ENCODE measurements at places on chromosomes 5 and 9.

GRCh38 chr5:63439537-63439936 lies 522.7 kb downstream of the HTR1A start:
- DNase-seq, result peak; percentile 46

DNA sequence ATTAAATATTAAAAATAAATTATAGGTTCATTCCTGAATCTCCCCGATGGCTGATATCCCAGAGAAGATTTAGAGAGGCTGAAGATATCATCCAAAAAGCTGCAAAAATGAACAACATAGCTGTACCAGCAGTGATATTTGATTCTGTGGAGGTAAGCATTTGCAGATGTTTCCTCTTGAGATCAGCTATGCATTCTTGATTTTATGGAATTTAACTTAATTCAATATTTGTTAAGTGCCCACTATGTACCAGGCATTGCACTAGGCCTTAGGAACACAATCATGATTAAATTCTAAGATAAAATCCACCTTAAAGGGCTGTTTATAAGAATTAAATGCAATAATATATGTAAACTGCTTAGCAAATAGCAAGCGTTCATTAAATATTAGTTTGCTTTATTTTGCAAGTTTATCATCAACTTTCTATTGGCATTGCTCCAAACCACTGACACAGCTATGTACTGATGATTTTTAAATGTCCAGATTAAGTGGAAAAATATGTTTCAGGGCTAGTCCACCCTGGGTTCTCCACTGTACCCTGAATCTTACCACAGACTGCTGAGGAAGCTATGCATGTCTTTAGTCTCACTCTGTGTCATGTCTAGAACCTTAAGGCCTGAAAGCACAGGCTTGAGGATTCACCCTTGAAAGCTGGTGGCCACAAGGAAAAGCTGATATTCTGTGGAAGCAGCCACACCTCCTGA lies 33.2 kb downstream of the SLC22A4 start:
- DNase-seq, result no peak

DNA sequence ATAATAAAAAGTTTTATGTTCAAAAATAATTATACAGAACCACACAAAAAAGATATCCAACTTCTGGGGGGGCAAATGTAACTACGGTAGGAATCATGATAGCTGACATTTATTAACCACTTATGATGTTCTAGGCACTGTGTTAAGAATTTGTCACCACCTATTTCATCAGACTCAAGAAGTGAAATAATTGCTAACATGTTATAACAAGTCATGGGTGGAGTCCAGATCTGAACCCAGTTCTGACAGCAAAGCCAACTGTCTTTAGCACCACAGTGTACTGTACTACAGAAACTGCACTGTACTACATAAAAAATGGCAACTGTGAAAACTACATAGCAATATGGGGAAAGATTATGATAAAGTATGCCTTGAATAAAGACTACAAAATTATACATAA lies 3.0 kb upstream of the SAP30L start:
- DNase-seq, result no peak

GRCh38 chr9:36436909-36437308 lies 36.8 kb upstream of the RNF38 start:
- DNase-seq, result no peak

GRCh38 chr9:7844242-7844641 lies 44.7 kb upstream of the DMAC1 start:
- peak; percentile 78 for DNase-seq

GRCh38 chr9:99752417-99753109 lies 69.1 kb upstream of the NR4A3 start:
- DNase-seq, result no peak

DNA sequence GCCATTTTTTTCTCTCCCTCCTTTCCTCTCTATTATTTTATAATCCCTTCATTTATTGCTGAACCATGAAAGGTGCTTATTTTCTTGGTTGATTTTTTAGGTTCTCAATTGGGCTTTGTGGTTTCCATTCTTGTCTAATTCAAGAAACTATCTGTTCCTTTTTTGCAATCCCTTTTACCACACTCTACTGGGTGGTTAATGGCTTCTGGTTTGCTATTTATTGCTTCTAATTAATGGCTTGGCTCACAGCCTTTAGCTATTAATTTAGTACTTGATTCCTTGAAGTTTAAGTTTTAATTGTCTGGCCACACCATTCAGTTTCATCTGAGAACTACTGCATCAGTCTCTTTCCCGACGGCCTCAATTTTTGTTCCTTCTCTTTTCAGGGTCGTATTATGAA lies 5.6 kb downstream of the FRRS1L start:
- DNase-seq, result no peak

DNA sequence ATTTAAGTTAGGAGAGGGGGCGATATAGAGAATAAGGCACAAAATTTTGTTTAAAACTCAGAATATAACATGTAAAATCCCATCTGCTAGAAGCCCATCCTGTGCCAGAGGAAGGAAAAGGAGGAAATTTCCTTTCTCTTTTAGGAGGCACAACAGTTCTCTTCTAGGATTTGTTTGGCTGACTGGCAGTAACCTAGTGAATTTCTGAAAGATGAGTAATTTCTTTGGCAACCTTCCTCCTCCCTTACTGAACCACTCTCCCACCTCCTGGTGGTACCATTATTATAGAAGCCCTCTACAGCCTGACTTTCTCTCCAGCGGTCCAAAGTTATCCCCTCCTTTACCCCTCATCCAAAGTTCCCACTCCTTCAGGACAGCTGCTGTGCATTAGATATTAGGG lies 18.3 kb downstream of the MOCS2 start:
- DNase-seq, result peak; percentile 21

GRCh38 chr5:79255786-79256557 lies 20.0 kb downstream of the JMY start:
- DNase-seq, result peak; percentile 89

- peak; percentile 78 for DNase-seq
Observed at GRCh38 chr9:119289740-119290433, 79.3 kb downstream of the BRINP1 start.

DNA sequence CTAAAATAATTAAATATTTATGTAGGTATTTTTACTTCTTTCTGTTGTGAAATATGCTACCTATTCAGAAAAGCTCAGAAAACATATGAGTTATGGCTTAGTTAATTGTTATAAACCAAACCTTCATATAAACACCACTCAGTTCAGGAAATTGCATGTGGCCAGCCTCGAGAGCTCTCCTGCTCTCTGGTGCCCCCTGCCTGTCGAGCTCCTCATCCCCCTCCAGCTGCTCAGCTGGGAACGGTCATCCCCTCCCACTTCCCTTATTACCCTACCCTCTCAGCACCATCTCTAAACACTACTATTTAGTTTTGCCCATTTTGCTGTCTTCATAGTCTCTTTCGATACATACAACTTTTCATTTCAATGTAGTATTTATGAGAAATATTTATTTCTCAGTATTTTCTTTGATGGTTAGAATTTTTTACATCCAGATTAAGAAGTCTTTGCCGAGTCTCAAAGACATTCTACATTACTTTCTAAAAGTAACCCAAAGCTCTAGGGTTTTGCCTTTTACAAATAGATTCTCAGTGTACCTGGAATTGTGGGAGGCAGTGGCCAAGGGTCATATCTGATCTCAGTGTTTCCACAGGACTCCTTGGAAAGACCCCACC lies 51.2 kb upstream of the SEMA4D start:
- peak; percentile 66 for DNase-seq

DNA sequence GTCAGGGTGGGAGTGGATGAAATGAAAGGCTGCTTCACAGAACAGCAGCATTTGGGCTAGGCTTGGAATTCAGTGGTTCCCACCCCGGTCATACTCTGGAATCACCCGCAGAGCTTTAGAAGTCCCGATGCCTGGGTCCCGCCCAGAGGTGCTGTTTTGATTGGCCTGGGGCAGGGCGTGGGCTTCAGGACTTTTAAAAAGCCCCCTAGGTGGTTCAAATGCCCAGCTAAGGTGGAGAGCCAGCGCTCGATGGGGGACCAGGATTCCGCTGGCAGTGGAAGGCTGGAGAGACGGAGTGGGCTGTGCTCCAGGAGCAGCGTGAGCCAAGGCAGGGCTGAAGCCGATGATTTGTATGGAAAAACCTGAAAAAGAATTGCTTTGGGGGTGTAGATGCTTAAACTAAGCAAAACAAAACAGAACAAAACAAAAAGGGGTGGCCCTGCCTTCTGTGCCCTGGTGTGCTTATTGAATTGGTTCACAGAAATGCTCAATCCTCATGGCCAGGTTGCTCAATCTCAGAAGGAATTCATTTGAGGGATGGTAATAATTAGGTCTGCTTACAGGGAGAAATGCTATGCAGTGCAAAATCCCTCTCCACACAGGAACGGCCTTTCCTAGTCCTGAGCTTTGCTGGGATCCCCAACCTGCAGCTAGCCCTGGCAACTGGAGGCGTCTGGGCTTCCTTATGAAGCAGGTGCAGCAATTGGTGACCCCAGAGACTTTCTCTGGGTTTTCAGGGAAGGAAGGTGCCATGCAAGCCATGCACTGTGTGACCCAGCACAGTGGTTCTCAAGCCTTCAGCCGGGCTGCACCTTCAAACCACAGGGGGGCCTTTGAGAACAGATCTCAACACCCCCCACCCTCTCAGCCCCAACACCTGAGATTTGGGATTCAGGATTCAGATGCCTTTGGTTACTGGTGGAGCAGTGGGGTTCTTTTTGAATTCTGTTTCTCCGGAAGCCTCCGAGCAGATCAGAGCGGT lies 174.0 kb upstream of the ZNF618 start:
- no peak for DNase-seq

DNA sequence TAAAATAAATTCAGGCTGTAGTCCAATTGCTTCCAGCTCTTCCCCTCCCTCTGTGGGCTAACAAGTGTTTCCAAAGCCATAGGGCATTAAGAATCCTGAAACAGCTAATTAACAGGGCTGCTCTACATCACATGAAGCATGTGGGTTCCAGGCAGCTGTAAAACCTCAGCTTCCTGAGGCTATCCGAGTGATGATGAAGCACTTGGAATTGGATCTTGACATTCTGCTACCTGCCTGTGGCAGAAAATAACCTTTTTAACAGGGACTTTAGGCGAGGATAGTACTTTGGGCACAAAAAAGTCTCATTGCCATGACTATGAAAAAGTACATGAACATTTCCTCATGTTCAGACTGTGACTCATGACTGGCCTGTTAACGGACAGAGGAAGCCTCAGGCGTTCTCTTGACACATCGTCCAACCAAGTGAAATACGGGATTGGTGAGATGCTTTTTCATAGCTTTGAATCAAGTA lies 107.2 kb downstream of the PDE4D start:
- DNase-seq, result no peak

GRCh38 chr5:117769877-117770276 lies 1195.3 kb upstream of the SEMA6A start:
- no peak for DNase-seq

DNA sequence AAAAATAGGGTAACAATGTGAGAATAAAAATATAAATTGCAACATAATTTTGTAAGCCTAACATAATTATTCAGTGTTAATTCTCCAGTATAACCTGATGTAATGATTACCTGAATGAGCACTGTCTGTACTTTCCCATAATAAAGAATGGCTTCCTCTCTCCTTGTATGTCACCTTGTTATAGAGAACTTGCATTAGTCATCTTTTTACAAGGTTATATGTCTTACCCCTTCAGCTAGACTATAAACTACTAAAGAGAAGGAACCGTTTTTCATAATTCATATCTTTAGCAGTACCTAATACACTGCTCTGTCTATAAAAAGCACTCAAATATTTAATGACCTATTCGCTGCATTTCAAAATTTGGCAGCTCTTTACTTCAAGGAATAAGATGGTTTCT lies 19.8 kb downstream of the STRBP start:
- no peak for DNase-seq

DNA sequence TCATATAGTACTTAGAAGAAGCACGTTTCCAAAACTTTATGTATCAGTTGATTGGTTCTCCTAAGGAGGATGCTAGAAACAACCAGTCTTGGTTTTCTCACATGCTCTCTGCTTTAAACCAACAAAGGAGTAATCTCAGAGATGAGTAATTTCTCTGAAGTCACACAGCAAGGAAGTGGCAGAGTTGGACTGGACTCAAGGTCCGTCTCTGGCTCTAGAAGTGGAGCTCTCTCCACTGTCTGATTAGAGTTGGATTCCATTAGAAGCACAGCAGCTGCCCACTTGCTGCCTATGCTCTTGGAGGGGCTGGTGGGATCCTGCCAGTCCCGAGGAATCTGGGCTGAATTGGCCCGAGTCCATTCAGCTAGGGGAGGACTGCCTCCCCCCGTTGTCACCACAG lies 21.0 kb downstream of the RALGPS1 start:
- no peak for DNase-seq

DNA sequence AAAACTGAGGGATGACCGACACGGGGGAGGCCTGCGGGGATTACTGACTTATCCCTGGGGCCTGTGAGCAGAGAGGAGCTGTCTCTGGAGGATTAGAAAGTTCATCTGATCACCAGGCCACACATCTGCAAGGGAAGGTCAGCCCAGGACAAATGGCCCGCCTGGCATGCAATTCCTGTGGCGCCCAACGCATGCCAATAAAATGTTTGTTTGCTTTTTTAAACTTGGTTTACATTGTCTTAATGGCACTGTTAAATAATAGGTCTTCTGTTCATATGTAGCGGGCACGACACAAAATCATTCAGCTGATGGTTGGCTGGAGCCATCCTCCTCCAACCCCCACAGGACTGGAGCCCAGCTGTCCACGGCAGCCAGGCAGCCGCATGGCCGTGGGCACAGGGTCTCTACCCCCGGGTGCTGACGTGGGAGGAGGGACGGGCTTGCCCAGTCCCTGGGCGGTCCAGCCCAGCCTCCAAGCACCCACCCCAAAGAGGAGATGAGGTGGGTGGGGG lies 41.0 kb upstream of the SLC12A7 start:
- no peak for DNase-seq

DNA sequence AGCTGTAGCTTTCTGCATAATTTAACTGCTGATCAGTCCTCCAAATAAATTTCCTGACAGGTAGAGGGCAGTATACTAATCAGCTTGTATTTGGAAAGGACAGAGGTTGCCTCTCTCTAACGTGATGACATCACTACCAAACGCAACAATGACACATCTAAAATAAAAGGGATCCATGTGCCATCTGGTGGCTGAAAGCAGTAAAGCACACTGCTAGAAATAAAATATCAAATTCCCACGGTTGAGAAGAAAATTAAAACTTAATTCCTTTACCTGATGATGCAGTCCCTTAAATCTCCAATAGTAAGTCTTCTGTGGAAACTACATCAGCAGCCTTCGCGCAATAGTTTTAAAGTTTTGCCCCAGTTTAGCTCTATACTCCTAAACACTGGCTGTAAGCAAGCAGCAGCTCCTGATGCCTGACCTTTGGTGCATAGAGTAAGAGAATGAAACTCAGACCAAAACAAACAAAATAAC lies 54.5 kb downstream of the DIAPH1 start:
- peak; percentile 99 for DNase-seq

- peak; percentile 13 for DNase-seq
Observed at GRCh38 chr5:2130361-2130760, 247.6 kb upstream of the IRX4 start.

GRCh38 chr9:76453785-76454184 lies 5.2 kb upstream of the GCNT1 start:
- no peak for DNase-seq

GRCh38 chr9:26219961-26220360 lies 541.7 kb upstream of the TUSC1 start:
- DNase-seq, result no peak

All from mesendoderm (in vitro differentiated cells).